ENCODE measurements at places on chromosomes 7 and 10.

GRCh38 chr7:139738101-139738489, 39.7 kb downstream of the HIPK2 start:
- DNase-seq = no peak

DNA sequence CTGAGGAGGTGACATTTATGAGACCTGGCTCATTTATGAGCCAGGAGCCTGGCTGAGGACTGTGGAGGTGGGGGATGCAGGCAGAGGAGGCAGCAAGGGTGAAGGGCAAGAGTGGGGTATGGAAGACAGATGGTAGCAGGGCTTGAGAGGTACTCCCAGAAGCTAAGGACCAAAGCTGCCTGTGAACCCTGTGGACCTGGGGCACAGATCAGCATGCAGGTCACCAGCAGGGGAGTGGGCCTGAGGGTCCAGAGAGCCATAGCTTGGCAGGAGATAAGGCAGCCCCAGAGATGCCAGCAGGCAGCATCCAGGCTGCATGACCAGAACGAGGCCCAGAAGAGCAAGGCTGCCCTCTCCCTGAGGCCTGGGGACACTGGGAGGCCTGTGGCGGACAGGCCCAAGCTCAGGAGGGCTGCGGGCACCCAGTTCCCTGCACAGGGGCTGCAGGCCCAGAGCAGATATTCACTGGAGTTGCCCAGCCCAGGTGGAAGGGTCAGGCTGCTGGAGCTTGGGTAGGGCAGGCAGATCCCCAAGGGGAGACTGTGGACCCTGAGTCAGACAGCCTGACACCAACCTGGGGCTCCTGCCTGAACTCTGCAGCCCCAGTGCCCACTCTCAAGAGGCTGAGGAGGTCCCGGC, 3.4 kb downstream of the GPR15LG start:
- no peak for DNase-seq

GRCh38 chr7:136878878-136879277, 10.4 kb downstream of the CHRM2 start:
- DNase-seq = no peak

DNA sequence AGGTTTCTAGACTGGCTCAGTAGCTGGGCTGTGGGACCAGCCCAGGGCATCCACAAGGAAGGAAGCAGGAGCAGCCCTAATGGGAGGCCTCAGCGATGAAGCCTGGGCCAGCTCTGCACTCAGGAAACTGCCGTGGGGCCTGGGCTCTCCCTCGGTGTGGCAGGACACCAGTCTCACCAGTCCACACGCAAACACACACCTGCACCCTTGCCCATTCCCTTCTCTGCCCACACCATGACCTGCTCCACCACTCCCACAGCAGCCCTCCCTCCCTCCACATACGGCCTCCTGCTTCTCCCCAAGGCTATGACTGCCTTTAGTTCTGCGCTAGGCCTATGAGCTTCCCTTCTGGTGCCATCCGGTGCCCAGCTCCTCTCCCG, 7.1 kb downstream of the FGF8 start:
- DNase-seq = no peak

DNA sequence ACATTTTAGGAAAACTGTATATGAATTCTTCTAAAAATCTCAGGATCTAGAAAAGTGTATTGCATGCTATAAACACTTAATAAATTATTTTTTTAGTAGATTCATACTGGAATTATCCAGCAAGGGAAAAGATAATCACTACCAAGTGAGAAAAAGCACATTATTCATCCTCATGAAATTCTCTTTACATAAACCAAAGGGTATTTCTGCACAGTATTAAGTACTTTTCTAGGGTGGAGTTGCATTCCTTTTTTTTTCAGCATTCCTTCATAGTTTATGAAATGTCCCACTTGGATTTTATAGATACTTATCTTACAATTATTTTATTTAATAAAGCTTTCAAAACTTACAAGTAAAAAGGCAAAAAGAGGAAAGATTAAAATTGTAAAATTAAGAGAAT, 403.3 kb downstream of the HGF start:
- DNase-seq = no peak

DNA sequence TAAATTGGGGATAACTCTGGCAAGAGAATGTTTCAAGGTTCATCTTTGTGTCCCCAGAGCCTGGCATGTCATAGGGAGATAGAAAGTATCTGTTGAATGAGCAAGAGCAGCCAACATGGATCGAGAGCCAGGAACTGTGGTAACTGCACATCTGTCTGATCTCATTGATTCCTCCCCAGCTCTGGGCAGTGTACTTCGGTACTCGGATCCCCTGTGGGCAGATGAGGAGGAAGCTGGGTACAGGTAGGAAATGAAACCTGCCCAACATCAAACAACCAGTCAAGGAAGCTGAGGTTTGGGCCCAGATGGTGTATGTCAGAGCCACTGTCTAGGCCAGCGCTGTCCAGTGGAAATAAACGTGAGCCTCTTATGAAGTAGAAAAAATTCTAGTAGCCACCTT, 76.4 kb downstream of the GRK5 start:
- DNase-seq = no peak

DNA sequence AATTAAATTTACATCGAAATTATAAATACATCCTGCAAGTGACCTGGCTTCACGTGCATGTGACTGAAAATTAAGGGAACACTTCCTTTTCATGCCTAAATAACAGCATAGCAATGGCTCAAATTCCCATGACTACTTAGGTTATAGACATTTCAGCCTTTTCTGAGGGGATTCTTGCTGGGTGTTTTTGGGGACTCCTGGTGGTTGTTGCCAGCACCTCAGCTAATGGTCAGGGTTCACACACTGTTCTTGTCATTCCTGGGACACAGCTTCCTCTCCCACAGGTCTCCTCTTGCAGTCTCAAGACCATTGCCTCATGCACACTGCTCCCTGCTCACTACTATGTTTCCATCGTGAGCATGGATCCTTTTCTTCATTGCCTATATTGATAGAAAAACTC, 148.9 kb upstream of the GLI3 start:
- DNase-seq = no peak

DNA sequence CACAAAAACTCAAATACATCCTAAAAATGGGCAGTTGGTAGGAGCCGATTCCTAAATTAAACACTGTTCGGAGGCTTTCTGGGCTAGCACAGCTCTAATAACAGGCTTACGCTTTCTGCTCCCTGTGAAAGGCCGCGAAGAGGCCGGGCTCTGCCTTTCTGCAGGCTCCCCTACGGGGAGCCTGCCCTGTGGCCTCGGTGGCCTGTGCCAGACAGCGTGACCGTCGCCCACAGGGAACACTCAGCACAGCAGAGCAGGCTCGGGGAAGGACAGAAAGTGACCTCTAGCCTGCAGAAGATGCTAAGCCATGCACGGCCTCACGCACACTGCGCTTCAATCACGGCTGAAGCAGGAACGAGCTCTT, 64.2 kb downstream of the DIP2C start:
- no peak for DNase-seq

DNA sequence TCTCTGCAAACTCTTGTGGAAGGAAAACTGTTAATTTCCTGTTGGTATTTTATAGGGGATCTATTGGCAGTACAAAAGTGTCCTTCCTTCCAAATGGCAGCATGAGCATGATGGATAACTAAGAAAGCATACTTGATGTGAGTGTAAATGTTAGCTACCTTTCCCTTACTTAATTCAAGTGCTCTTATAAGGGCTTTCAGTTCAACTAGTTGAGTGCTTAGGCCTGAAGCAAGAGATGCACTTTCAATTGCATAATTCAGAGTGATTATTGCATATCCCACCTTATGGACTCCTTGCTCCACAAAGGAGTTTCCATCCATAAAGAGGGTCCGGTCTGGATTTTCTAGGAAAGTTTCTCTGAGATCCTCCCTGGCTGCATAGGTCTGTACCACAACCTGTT, 56.3 kb upstream of the CYP2C8 start:
- no peak for DNase-seq

GRCh38 chr7:26103596-26103995, 48.4 kb upstream of the NFE2L3 start:
- no peak for DNase-seq

DNA sequence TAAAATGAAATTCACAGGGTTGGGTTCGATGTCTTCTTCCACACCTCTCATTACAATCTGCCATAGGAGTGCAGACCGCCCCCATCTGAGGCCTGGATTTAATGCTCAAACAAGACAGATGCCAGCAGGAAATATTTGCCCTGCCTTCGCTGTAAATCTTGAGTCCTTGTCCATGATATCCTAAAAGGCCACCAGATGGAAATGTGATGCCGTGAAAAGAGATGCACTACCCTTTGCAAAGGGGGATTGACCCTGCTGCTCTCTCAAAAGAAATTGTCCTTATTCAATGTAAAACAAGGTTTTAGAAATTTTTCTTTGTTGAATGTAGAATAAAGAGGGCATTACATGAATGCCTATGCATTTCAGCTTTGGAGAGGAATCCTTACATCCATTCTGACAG, 37.5 kb downstream of the AGAP4 start:
- no peak for DNase-seq

GRCh38 chr10:36342781-36343180, 700.7 kb upstream of the FZD8 start:
- DNase-seq = no peak

DNA sequence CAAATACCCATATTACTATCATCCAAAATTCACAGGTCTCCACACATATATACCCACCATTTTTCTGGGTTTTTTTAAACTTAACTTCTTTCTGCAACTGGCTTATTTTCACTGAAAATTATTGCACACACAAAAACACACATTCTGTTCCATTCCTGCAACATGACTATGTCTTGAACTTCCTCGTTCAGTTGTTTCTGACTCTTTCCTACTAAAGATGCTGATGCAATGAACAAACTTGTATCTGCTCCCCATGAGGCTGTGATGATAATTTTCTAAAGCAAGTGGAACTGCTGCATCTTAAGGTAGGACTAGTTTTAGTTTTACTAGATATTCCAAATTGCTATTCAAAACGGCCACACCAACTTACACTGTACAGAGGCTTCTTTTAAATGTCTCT, 77.7 kb downstream of the OSBPL3 start:
- no peak for DNase-seq
